HFFc6 (cell line): ENCODE measurements at places on chromosomes 1 and 21.

DNA sequence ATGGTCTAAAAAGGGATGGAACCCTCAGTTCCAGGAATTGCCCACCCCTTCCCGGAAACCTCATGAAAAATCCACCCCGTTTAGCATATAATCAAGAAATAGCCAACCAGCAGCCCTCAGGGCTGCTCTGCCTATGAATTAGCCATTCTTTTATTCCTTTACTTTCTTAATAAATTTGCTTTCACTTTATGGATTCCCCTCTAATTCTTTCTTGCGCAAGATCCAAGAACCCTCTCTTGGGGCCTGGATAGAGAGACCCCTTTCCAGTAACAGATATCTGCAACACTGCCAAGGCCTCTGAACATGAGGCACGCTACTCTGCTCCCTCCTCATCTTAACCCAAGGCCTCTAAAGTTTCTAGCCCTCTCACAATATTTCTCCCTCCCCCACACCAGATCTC is 58.9 kb upstream of the POU2F1 start:
- DNase-seq = no peak

DNA sequence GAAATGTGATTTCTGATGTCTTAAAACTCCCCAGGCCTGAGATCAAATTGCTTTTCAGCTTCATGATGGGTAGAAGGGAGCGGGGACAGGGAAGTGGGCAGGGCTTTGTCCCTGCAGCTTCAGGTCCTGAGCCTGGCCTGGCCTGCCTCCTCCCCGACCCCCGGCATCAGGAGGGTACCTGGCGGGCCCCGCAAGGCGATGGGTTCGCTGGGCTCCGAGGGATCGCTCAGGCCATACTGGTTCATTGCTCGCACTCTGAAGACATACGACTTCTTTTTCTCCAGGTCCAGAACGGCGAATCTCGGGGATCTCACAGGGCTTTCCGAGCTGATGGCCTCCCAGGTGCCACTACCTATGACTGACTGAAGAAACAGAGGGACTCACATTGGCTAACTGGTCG is 25.5 kb downstream of the MYOM3 start:
- no peak for DNase-seq

- DNase-seq = no peak
Observed at GRCh38 chr1:116201911-116202310, 90.7 kb downstream of the MAB21L3 start.

- no peak for DNase-seq
Observed at GRCh38 chr1:194300340-194300739, 1113.9 kb upstream of the B3GALT2 start.

- peak; percentile 32 for DNase-seq
Observed at GRCh38 chr1:67404212-67404620, 26.0 kb downstream of the SERBP1 start.

- no peak for DNase-seq
Observed at GRCh38 chr1:236469466-236469865, 54.3 kb upstream of the LGALS8 start.

- DNase-seq = no peak
Observed at GRCh38 chr1:29444782-29445729, 208.7 kb downstream of the PTPRU start.

DNA sequence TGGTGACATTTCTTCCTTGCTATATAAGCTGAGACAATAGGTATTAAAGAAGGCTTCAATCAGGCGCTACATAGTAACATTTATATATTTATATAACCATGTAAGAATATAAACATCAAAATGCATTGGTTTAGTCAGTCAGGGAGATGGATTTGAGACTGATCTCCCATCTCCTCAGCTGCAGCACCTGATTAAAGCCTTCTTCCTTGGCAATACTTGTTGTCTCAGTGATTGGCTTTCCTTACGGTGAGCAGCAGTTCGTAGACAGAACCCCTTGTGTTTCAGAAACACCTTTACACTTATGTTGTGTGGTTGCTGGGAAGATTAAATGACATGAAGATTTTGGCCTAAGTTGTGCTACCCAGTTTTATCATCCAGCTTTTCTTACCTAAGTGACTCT is 323.3 kb upstream of the DUSP10 start:
- no peak for DNase-seq

- no peak for DNase-seq
Observed at GRCh38 chr1:236175642-236176336, 33.5 kb downstream of the GPR137B start.

DNA sequence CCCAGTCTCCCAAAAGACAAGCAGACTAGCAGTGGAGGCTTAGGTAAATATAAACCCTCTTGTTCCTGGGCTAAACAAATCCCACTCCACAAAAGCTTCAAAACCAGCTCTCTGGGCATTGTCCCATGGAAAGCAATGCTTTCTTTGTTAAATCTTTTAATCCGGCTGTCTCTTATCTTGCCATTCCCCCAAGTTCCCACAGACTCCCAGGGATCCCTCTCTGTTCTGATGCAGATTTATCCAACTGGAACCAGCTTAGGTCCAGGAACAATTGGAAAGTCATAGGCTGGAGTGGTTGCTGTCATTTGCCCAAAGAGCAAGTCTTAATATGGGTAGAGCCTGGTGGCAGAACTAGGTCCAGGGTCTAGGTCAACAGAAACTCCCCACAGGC is 110.1 kb upstream of the ATP1A1 start:
- no peak for DNase-seq

DNA sequence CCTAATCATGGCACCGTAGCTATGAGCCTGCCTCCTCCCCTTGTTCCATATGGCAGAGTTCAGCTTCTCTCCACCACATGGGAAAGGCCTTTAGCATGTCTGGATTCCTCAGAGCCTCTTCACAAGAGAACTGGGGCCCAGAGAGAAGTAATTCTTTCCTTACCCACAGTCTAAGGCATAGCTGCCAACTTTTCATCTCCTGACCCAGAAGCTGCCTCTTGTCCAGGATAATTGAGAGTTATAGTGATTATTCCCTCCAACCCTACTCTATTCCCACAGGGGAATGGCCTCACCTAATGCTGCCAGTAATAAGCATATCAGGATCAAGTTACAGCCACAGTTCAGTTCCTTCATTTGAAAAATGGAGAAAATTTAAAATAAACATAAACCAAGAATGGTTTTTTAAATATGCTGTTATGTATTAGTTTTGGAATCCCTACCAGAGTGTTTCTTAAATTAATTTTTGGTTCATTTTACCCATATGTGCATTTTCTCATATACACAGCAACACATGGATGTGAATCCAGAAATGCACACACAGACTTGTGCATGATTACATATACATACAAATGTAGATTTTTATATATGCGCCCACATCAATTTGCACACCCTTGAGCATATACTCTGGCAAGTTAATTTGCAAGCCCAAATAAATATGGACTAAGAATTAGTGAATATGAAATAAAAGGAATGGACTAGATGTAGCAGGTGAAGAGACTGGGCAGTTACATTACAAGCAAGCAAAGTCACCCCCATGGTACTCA is 63.9 kb upstream of the WARS2 start:
- no peak for DNase-seq

GRCh38 chr1:6646499-6647148 is 22.0 kb downstream of the THAP3 start:
- peak; percentile 46 for DNase-seq

DNA sequence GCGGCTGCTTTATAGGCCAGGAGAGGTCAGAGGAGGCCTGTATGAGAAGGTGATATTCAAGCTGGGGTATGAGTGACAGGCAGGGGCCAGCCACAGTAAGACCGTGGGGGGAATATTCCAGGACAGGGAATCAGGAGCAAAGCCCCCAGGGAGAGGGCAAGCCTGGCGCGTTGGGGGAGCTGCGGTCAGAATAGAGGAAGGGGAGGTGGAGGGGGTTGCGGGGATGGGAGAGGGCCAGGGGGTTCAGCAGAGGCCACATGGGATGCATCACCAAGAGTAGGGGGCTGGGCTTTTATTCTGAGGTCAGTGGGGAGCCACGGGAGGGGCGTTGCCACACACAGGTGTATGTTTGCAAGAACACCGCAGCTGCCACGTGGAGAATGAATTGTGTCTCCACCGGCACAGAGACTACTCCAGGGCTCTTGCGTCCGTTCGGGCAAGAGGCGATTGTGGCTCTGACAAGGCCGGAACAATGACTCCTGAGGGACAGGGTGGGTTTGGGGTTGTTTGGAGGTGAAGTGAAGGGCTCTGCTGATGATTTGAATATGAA is 84.7 kb upstream of the VAMP3 start:
- no peak for DNase-seq

DNA sequence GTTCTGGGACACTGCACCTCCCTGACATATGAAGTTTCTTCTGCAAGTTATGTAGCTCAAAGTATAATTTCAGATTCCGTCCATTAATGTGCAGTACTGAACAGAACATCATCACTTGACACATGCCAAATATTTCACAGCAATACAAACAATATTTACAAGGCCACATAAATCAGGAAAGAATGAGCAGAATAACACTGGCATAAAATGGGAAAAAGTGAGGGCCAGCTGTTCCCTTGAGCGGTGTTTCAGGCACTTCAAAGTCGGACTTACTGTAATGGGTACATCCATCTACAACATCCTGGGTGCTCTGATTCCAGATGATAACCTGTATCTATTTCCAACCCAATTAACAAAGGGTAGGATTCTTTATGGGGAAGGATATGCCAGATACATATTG is 217.4 kb downstream of the APP start:
- no peak for DNase-seq

DNA sequence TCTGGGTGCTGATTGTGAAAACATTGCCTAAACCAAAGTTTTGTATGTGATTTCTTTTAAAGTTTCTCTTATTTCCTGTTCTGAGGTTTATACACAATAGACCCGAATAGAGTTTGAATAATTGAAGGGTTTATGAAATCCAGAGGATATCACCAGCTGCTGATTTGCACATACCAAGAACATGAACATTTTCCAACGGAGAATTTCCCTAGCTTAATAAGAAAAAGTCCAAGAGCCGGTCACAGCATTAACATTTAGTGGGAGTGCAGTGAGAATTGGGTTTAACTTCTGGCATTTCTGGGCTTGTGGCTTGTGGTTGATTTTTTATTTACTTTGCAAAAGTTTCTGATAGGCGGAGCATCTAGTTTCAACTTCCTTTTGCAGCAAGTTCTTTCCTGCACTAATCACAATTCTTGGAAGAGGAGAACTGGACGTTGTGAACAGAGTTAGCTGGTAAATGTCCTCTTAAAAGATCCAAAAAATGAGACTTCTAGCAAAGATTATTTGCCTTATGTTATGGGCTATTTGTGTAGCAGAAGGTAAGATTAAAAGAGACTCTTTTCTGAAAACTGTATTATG is at the start of gene CFH:
TSS of gene CFH (plus strand) at position 407 of the 579 bp plus-strand sequence. CDS start at position 482, 75 bp downstream.
- peak; percentile 83 for DNase-seq

- peak; percentile 6 for DNase-seq
Observed at GRCh38 chr1:151401125-151401788, 1.9 kb downstream of the PSMB4 start.

GRCh38 chr1:203085528-203086406 is at the start of gene MYOG:
Gene MYOG (minus strand): TSS chr1:203086012. CDS start chr1:203085961, 51 bp downstream.
- no peak for DNase-seq

DNA sequence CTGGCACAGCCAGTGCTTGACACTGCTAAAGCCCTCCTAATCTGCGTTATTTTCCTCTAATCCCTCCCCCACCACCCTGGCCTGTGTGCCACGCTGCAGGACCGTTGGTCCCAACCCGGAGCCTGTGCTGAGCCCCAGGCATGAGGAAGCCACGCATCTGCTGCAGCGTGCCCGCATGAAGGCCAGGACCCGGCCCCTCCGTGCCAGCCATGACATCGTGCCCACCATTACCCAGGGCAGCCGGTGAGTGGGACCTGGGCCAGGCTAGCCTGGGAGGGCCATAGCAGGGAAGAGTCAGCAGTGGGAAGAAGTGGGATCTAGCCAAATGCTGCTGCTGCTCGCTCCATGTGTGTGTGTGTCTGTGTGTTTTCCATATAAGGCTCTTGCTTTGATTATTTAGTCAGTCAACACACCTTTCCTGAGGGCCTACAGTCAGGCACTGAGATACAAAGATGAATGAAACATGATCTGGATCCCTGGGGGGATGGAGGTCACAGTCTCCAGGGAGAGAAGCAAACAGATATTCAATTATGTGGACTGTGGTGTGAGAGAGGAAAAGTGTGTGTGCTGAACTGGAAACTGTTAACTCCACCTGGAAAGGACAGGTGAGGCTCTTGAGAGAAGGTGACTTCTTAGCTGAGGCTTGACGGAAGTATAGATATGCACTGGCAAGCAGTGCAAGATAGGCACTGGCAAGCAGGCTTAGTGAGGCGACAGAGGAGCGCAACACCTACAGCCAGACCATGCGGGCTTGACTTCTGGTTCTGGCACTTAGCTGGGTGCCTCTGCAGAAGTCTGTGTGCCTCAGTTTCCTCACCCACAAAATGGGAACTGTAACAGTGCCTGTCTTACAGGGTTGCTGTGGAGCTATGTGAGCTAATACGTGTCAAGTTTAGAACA is 15.9 kb downstream of the KIAA1614 start:
- no peak for DNase-seq

DNA sequence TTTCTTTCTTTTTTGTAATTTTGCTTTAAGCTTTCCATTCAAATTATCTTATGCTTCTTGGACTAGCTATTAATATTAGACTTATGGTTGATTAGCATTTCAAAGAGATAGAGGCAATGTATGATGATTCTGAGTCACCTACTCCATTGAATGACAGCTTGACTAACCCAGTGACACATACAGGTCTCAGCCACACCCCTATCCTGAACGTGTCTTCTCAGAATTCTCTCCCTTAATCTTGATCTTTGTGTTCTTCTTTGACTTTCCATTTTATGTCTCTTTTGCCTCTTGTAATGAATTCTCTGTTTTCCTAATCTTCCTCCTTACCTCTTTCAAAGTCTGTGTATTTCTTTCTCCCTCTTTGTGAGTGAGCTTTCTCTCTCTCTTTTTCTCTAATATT is 241.1 kb downstream of the PDE4B start:
- DNase-seq = no peak

- DNase-seq = no peak
Observed at GRCh38 chr1:1357871-1358432, 403 bp downstream of the MXRA8 start.

DNA sequence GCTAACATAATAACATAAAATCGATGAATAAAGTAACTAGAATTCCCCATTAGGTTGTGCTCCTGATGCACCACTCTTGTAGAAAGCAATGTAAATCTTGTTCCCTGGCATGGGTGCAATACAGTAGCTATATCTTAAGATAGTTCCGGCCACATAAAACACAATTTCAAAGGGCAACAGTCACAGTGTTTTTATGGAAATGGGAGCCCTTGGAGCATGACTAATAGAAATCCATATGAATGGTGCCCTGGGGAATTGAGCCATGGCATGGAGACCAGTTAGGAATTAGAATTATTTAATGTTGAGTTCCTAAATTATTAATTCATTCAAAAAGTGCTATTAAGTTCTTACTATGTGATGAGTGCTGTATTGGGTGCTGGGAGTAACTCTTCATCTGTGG is 118.7 kb downstream of the KCNK2 start:
- DNase-seq = no peak
